Astrocyte (in vitro differentiated cells and primary cell): ENCODE measurements at places on chromosomes 12 and 14. TPM values are rescaled to one million over a fixed set of nuclear protein-coding genes. Genes with fewer than 3 reads are reported as not detected.

AKAP3 gene
- 0.94 and 1.4 TPM in 2 replicates for total RNA-seq

PLXNC1 gene
- 5.8 and 6.9 TPM in 2 replicates for total RNA-seq

ACSM4 gene
- total RNA-seq = not detected in 2 replicates

ANO2 gene
- 0.17 and 0.93 TPM in 2 replicates for total RNA-seq

DNA sequence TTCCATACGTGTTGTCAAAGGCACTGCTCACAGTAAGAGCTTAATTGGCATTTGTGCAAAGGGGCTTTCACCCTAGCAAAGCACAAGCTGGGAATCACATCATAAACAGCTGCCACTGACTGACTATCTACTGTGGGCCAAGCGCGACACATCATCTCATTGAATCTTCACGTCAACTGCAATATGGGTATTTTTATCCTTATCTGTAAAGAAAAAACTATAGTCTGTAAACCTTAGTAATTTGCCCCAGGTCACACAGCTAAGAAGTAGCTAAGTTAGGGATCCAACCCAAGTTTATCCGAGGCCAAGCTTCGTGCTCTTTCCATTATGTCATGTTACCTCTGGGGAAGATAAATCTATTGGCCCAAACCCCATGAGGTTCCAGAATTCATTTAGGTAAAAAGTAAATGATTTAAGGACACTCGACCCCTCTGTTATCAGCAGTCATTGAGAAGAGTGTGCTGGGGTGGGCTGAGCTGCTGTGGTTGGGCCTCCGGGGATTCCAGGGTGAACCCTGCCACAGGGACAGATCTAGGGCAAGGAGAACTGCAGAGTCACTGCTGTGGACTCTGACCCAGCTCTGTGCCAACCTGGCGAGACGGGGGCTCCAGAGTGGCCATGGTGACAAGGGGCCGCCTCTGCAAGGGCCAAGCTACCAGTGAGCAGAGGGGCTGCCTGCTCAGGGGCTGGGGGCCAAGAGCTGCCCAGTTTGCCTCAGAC, 27.6 kb downstream of the NCKAP5L start:
- no peak for DNase-seq

DNA sequence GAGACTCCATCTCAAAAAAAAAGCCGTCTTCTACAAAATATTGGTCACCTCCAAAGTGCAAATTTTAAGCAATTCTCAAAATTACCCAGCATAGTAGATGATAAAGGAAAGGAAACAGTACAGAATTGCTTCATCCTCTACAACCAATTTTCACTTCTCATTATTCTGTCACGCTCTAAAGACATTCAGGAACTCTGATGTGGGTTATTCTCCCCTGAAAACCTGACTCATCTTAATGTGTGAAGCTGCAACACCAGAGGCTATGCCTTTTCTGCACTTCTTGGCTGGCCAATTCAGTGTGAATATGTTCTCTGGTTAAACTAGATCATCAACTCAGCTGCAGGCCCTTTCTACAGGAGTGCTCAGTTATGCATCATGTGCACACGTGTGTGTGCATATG, 11.0 kb downstream of the PTGER2 start:
- DNase-seq = peak; percentile 39
